ENCODE measurements at places on chromosomes 1 and 21.
A peak's percentile ranks its signal among the peaks of the same experiment; 100 is the strongest.

DNA sequence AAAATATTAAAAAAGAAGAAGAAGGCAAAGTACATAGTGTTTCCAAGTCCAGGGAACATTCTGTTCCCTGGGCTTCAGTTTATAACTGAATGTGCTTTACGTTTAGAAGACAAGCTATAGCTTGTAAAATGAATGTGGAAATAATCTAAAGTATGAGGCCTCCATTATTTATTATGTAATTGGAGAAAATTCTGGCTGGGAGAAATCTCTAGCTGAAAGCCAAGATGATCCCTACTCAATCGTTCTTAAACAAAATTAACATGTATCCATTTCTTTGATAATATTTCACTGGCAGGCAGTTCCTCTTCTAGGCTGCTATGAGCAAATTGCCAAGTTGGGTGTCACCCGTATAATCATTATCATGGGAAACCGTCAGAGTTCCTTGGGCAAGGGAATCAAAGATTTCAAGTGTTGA is 52.2 kb upstream of the ETS2 start:
- no peak for DNase-seq

GRCh38 chr1:67749844-67750690 is 65.1 kb downstream of the GADD45A start:
- peak; percentile 92 for DNase-seq

GRCh38 chr1:22584970-22585369 is 21.7 kb downstream of the EPHA8 start:
- DNase-seq = no peak

- peak; percentile 40 for DNase-seq
Observed at GRCh38 chr1:70090875-70091274, 114.5 kb downstream of the LRRC40 start.

GRCh38 chr1:86596741-86597290 is 49.9 kb downstream of the CLCA4 start:
- DNase-seq = peak; percentile 10
